ENCODE measurements at places on chromosomes 7 and 10. TPM values are rescaled to one million over a fixed set of nuclear protein-coding genes. Genes with fewer than 3 reads are reported as not detected.

- H3K27ac ChIP-seq: no peak overlapping the region
- H3K27me3 ChIP-seq: no peaks in the 10 kb centered on the region
- H3K36me3 ChIP-seq: no peaks in the 10 kb centered on the region
- DNase-seq: no peak
These were observed 44.7 kb downstream of the MGMT start for GRCh38 chr10:129511758-129512157.

The TMEM139 gene
- total RNA-seq: 7.9 TPM

DNA sequence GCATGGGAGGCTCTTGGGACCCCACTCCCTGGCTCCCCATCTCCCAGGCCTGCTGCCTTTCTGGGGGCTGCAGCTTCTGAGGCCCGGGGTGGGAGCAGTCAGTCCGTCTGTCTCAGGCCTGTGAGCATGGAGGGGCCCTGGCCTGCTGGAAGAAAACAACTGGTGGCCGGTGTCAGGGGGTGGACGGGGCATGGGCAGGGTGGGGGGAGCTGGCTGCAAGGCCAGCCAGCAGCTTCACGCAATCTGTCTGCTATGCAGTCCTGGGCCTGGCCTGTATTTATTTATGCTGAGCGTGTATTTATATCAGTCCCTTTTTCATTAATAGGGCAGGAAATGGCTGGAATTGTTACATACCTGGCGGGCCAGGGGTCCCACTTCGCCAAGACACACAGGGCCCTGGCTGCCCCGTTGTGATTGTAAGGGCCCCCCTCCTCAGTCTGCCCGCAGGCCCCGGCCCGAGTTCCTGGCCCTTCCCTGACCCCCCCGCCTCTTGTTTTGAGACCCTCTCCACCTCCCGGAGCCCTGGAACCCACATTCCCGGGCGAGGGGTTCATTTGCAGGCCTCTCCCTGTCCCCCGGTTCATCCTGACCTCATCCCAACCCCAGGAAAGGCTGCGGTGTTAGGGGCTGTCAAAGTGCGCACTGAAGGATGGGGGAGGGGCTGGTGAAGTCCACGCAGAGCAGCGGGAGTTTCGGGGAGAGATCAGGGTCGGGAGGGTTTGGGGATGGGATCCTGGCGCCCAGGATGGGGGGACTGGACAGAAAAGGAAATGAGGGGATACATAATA, 8.2 kb downstream of the TMEM270 start:
- DNase-seq: no peak
- H3K4me1 ChIP-seq: peaks cover 49% of the 10 kb centered on the region
- H3K36me3 ChIP-seq: no peaks in the 10 kb centered on the region
- H3K27ac ChIP-seq: no peak overlapping the region
- H3K27me3 ChIP-seq: peaks cover 3% of the 10 kb centered on the region

The ANXA8 gene
- total RNA-seq: not detected

- H3K36me3 ChIP-seq: no peaks in the 10 kb centered on the region
- no peaks in the 10 kb centered on the region for H3K27me3 ChIP-seq
- no peak overlapping the region for H3K4me3 ChIP-seq
- H3K4me1 ChIP-seq: peaks cover 6% of the 10 kb centered on the region
These were observed 101.0 kb downstream of the ZNF277 start for GRCh38 chr7:112307506-112307905.

DNA sequence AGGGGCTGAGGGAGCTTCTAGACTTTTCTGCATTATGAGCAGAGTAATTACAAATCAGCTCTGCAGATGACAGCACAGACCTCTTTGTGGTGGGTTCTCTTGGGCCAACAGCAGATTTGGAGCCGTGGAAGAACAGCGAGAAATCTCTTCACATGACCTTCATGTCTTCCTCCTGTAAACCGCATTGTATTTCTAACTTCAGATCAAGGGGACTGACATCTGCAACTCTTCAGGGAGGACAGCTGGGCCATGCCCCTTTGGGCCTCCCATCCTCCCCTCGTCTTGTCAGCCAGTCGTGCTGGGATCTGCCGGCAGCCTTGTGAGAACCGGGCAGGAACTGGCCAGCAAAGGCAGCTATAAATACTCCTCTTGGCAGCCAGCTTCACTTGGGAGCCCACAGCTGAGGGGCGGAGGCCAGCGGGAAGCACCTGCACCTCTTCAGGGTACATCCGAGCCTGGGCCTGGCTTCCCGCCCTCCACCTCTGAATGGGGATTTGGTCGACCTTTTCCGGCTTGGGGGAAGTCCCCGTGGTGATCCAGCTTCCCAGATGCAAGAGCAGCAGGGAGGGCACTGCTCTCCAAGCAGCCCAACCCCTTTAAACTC, 54.7 kb downstream of the STEAP1B start:
- H3K27me3 ChIP-seq: no peaks in the 10 kb centered on the region
- H3K4me3 ChIP-seq: no peak overlapping the region
- H3K36me3 ChIP-seq: no peaks in the 10 kb centered on the region
- peaks cover 62% of the 10 kb centered on the region for H3K4me1 ChIP-seq

DNA sequence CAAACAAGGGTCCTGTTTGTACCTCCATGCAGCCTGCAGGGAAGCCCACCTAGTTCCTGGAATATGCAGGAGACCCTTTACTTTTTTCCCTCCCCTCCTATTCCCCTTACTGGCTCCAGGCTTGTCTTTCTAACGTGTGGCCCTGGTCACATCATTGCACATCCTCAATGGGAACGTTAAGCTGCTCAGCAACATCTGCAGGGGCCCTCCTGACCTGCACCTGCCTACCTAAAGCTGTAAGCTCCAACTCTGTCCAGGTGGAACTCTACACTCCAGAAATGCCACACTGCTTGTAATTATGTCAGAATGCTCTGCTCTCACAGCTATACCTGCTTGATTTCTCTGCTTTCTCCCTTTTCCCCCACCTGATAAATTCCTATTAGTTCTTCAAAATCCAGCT, 72.1 kb downstream of the ARMC3 start:
- DNase-seq: no peak
- peaks cover 3% of the 10 kb centered on the region for H3K27me3 ChIP-seq
- no peak overlapping the region for H3K27ac ChIP-seq

The FAM24B gene
- total RNA-seq: 3.0 TPM
